ENCODE measurements at places on chromosomes 2 and 18.

DNA sequence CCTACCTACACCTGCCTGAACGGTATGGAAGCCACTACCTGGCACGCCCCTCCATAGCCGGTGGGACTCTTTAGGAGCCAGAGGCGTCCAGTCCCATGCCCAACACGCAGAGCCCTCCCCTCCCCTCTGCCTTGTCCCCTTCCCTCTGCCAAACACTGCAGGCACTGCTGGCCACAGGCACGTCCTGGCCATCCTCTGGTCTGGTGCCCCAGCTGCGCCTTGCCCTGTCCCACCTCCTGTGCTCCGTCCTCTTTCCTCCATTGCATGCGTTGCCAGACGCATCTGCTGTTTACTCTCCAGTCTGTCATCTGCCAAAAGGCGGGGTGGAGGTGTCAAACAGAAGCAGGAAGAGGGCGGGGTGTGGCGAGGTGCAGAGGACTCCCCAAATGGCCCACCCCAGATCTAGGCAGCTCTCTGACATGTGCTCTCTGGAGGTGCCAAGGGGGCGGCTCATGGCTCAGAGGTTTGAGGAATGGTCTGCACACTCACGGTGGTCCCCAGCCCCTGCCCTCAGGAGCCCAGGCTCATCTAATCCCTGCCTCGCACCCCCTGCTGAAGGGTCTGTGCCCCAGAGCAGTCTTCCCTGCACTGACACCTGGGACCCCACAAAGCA, 45.1 kb downstream of the HS6ST1 start:
- peak; percentile 61 for DNase-seq

DNA sequence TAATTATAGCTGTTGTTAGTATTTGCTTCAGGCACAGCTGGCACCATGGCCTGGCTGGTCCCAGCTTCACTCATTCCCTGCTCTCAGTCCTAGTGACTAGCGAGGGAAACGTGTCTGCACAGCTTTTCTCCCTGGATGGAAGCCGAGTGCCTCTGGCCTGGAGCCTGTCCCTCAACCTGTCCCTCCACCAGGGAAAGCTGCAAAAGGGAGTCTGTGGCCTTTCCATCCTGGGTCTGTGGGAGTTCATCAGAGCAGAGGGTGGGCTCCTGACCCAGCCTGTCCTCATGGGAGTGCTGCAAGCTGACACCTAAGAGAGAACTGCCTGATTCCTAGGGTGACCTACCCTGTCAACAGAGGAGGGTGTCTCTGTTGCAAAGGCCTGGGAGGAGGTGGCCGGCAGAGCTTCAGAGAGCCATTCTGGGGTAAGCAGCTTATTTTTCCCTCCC, 118.3 kb downstream of the CAPN13 start:
- DNase-seq: no peak

GRCh38 chr2:25275575-25275965, 66.2 kb downstream of the DNMT3A start:
- no peak for DNase-seq

GRCh38 chr2:237915576-237915975, 51.2 kb upstream of the UBE2F start:
- DNase-seq: no peak

DNA sequence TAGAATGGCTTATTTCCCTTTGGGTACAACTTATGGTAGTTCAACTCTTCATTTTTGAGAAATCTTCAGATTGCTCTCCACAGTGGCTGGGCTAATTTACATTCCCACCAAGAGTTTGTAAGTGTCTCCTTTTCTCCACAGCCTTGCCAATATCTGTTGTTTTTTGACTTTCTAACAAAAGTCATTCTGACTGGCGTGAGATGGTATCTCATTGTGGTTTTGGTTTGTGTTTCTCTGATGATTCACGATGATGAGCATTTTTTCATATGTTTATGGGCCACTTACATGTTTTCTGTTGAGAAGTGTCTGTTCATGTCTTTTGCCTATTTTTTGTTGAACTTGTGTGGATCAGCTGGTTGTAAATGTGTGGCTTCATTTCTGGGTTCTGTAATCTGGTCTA, 871.0 kb downstream of the EPHA4 start:
- DNase-seq: no peak

DNA sequence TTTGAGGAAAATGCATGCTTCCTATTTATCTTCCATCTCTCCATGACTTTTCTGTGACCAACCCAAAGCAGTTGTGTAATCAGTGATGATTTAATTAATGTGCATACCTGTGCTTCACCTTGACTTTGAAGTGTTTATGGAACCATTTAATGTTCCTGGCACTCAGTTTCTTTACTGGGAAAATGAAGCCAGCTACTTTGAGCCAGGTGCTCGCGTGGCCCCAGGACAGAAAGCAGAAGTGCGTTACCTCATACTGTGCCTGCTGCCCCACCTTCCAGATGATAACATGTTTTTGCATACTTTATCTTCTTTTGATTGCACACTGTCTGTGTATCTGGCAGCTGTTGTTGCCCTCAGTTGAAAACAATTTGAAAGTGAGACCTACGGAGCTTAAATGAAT, 61.3 kb downstream of the PMAIP1 start:
- DNase-seq: no peak

GRCh38 chr2:25125976-25126375, 42.4 kb downstream of the POMC start:
- DNase-seq: no peak

DNA sequence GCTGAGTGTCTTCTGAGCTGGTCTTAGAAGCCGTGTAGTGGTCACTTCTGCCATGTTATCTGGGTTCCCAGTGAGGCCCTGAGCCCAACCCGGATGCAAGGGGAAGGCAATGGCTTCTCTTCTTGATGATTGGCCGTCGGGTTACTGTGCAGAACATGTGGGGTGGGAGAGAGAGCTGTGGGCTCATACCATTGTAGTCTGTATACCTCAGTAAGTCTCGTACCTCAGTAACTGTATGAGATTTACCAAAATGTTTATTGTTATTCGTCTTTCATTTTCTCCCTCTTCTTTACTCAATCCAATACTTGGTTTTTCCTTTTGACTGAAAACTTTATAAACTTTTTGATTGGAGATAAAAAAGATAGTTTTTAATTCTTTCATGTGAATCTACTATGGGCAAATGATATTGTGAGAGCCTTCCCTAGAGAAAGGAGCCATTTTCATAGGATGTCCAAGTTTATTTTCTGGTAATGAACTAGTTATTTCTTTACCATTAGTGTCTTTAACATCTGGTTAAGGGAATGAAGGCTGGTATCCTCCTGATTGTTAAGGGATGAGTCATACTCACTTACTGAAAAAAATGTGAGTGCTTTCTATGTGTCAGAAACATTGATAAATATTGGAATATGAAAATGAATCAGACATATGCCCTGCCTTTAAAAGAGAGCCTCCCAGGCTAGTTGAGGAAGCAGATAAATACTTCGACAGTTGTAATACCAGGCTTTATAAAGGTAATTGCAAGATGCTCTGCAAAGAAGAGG, 129.9 kb downstream of the PRPF40A start:
- no peak for DNase-seq

- no peak for DNase-seq
These were observed 52.3 kb upstream of the VWC2L start for GRCh38 chr2:214358506-214358905.

DNA sequence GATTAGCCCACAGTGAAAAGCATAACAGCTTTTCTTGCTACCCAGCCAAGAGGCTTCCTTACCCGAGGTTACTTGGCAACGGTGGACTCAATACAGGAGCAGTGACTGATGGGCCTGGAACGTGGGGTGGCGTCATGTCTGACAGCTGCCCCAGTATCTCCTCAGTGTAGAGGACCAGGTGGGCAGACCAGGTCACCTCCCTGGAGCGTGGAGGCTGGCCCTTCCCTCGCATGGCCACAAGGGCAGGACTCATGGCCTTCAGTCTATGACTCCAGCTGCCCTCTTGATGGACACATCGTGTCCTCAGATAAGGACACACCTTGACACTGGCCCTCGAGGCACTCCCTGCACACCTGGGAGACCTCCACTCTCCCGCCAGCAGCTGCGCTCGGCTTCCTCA, 6.4 kb downstream of the ASPRV1 start:
- DNase-seq: no peak

GRCh38 chr2:76825140-76825970, 696.8 kb downstream of the LRRTM4 start:
- DNase-seq: no peak

DNA sequence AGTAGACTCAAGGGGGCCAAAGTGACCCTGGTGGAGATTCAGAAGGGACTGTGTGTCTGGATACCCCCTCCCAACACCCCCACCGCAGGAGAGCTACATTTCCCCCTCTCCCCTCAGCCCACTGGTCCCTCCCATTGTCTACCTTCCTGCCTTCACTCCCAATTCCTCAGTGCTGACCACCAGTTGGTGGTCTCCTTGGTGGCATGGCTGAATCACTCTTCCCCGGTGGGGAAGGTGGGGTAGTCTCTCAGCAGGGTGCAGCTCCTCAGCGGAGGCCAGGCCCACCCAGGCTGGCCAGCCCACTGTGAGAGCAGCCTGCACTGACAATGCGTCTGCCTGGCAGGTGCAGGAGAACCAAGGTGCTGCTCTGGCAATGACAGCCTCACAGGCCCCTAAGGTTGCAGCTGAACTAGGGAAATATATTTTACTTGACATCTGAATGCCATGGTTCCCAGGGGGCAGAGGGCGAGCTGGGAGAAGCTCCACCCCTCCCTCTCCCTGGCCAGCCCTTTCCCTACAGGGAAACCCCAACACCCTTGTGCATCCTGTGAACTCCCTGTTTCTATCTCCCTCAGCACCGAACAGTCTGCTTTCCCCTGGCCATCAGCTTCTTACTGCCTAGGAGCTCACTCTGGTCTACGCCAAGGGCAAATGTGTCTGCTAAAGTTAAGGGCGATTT, 62.6 kb upstream of the PAX8 start:
- no peak for DNase-seq

DNA sequence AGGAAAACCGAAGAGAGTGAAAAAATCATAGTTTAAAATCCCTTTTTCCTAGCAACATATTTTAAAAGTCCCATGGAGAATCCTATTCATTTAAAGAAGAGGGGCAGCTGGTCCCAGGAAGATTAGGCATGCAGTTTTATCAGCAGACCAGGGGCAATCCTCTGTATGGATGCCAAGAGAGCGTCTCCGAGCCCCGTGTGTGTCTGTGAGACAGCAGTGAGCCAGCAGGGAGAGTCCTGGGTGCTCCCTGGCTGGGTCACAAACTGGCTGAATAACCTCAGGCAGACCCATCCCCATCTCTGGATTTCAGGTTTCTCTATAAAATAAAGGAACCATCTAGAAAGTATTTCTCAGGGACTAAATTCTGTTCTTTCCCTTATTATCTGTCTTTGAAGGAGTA, 128.2 kb upstream of the RIOK3 start:
- no peak for DNase-seq

GRCh38 chr2:95301876-95302641, 4.9 kb downstream of the KCNIP3 start:
- no peak for DNase-seq

GRCh38 chr2:153004627-153005026, 286.2 kb downstream of the ARL6IP6 start:
- no peak for DNase-seq

DNA sequence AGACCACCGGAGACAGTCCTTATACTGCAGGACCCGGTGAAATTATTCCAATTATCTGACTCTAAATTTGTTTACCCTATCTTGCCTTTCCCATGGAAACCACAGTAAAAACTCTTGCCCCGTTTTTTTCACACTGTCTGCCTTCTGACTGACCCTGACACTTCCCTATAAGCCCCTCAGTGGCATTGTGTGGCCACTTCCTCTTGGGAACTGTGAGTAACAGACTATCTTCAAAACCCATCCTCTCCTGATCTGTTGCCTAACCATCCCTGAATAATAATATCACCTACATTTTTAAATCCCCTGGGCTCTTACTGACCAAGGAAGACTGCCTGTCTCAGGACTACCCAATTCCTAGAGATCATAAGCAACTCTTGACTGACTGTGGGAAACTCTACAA, 42.6 kb upstream of the RNF152 start:
- no peak for DNase-seq

DNA sequence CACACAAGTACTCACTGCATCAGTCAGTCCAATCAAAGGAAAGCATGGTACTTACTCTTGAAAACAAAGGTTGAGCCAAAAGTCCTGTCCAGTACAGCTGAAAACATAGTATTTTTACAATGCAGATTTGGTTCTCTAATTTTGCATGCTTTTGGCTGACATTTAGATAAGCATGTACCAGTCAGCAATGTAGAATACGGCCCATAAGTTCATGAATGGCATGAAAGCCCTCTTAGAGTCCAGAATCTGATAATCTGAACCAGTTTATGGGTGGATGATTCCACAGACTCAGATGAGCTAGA, 90.2 kb downstream of the CCBE1 start:
- DNase-seq: no peak

- no peak for DNase-seq
These were observed 250.5 kb downstream of the SLC8A1 start for GRCh38 chr2:40201425-40201824.

- DNase-seq: no peak
These were observed 39.1 kb downstream of the SLC9A4 start for GRCh38 chr2:102512161-102512560.

DNA sequence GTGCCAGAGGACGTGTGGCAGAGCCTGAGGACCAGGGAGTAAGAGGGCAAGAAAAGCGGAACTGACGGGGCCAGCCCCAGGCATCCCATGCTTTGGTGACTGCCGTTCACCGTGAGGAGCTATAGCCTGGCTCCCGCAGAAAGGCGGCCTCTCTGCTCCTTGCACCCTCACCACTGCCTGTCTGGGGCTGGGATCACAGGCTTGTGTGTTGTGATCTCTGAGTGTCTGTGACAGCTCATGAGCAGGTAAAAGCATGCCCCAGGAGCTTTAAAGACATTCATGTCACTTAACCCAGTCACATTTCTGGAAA, 266.8 kb upstream of the RAB6C start:
- DNase-seq: no peak

- DNase-seq: no peak
These were observed 156.6 kb downstream of the AGPS start for GRCh38 chr2:177549171-177549570.

- DNase-seq: no peak
These were observed 4.1 kb downstream of the SFTPB start for GRCh38 chr2:85663594-85664565.

DNA sequence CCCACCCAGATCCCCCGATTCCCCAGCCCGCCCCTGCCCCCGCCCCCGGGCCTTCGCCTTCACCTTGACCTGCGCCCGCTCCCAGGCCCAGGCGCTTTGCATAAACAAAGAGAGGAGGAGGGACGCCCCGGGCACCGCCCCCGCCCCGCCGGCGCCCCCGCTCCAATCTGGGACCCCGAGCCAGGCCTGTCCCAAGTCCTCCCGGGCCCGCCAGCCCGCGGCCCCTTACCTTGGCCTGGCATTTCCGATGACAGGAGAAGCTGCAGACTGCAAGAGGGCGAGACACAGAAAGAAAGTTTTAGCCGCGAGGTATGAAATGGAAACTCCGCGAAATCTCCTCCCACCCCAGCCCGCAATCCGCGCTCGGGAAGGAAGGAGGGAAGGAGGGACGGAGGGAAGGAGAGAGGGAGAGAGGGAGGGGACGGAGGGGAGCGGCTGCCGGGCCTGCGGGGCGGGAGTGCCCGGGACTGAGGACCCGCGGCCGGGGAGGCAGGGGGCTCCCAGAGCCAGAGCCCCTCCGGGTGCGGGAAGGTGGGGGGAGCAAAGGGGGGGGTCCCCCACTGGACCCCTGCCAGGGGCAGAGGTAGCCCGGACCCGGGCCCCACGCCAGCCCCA, 24.2 kb downstream of the TNS1 start:
- no peak for DNase-seq
